Foreskin melanocyte (primary cell): ENCODE measurements at places on chromosomes 1 and 21.

GRCh38 chr1:31581821-31582810 lies 5.8 kb downstream of the TINAGL1 start:
- no peak for DNase-seq

DNA sequence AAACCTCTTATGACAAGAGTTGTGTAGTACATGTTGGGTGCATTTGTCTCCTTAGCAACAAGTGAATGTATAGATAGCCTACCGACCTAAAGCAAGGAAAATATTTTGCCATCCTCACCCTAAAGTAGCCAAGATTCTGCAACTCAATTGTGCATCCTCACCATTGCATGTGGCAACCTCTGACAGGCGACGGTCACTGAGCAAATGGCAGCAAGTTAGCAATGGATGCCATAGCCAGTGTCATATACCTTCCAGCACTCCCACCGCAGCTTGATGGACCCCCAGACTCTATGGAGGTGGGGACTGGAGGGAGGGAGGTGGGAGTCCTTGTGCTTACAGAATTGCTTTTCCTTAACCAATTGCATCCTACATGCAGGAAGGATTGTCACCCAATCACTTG lies 17.0 kb downstream of the PROX1 start:
- no peak for DNase-seq

- peak; percentile 34 for DNase-seq
These were observed 28.9 kb downstream of the INAVA start for GRCh38 chr1:200923601-200924000.

DNA sequence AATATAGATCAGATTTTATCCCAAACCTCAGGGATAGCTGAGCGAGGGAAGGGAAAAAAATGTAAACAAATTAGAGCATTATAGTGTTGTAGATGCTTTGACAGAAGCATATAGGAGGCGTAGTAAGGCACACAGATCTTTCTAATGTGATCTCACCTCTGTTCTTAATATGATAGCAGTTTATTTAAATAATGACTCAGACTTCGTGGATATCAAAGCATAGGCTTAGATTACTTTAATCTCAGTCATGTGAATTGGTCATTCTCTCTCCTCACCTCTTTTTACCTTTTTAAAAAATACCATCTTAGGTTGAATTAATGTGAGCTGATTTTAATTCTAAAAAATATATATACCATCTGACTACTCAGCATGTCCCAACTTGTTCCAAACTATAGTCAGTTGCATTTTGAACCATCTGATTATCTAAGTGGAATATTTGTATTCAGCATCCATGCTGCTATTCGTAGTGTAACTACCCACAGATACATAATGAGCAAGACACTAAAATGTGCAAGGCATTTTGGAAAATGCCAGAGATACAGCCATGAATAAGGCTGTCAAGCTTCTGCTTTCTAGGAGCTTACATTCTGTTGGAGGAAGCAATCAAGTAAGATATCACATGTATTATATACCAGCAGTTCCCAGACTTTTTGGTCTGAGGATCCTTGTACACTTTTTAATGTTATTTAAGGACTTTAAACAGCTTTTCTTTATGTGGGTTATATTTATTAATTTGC lies 76.7 kb downstream of the OSBPL9 start:
- DNase-seq = no peak

DNA sequence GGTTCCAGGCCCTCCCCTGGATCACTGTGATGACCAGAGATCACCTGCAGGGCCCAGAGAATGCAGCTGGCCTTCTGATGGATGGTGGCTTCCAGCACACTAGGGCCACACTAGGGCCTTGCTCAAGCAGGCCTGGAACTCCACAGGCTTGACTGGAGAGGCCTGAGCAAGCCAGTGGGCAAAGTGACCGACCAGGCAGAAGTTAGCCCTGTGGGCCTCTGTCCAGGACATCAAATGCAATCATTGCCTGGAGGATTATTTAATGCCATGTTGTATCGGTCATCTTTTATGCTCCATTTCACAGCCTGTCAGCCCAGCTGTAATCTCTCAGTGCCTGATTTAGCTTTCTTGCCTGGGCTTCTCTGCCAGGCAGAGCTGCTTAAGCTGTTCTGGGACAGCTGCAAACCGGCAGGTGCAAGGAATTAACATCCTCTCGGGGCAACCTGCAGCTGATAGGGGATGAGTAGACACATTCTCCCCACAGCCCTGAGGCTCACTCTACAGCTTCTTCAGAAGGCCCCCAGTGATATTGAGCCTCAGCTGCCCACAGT lies 17.7 kb downstream of the NENF start:
- DNase-seq = no peak

DNA sequence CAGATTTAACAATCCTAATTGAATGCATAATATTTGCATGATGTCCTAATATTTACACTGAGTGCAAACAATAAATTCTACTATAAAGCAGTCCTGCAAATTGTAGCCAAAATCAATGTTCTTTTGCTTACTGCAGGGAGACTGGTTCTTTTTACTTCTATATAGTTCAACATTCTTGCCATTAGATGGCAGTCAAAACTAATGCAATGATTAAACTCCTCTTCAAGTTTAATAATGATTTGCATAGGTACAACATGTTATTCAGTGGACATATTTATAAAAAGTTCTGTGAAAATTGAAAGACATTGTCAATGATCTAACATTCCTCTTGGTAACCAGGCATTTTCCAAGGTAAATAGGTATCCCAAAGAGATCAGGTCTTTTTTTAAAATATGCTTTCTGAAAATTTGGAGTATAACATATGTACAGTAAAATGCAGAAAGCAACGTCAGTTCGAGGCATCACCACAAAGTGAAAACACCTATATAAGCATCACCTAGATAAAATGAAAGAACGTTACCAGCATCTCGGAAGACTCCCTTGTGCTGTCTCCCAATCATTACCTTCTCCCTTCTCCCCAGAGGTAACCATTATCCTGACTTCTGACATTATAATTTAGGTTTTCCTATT lies 9.8 kb upstream of the FNBP1L start:
- no peak for DNase-seq

DNA sequence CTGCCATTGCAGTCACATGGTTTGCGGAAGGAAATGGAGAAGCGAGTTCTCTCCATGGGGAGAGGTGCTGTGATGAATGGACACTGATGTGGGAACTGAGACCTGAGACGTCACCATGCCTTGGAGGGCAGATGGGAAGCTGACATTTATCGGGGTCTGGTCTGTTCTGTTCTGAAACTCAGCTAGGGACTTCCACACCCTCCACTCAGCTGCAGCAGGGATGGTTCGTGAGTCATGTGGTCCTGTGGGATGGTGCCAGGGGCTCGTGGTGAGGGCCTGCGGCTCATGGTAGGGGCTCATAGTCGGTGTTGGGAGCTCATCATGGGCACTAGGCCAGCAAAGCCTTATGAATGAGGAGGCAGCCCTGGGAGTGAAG lies 6.1 kb downstream of the GPR137B start:
- peak; percentile 99 for DNase-seq

- DNase-seq = no peak
These were observed 290.3 kb downstream of the CHRM3 start for GRCh38 chr1:239676522-239677273.

- no peak for DNase-seq
These were observed 116.3 kb downstream of the AKT3 start for GRCh38 chr1:243733670-243734307.

DNA sequence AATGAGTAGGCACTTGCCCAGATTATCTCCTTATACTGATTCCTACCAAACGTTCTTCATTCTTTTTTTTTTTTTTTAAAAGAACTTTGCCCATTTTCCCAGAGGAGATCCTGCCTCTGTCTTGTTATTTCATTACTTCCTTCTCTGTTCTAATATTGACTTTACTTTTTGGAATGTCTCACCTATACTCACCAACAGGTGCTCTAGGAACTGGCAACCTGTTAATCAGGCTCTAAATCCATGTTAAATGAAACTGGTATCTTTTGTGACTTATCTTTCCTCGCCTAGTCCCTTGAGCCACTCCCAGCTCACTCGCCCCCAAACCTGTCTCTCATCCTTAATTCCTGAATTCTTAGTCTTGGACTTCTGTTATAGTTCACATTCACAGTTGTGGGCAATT lies 1.2 kb upstream of the CRCT1 start:
- no peak for DNase-seq

DNA sequence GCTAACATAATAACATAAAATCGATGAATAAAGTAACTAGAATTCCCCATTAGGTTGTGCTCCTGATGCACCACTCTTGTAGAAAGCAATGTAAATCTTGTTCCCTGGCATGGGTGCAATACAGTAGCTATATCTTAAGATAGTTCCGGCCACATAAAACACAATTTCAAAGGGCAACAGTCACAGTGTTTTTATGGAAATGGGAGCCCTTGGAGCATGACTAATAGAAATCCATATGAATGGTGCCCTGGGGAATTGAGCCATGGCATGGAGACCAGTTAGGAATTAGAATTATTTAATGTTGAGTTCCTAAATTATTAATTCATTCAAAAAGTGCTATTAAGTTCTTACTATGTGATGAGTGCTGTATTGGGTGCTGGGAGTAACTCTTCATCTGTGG lies 118.7 kb downstream of the KCNK2 start:
- DNase-seq = peak; percentile 20

GRCh38 chr1:84427250-84428188 lies 29.2 kb downstream of the DNASE2B start:
- no peak for DNase-seq
